ENCODE measurements at places on chromosomes 5 and 9.

DNA sequence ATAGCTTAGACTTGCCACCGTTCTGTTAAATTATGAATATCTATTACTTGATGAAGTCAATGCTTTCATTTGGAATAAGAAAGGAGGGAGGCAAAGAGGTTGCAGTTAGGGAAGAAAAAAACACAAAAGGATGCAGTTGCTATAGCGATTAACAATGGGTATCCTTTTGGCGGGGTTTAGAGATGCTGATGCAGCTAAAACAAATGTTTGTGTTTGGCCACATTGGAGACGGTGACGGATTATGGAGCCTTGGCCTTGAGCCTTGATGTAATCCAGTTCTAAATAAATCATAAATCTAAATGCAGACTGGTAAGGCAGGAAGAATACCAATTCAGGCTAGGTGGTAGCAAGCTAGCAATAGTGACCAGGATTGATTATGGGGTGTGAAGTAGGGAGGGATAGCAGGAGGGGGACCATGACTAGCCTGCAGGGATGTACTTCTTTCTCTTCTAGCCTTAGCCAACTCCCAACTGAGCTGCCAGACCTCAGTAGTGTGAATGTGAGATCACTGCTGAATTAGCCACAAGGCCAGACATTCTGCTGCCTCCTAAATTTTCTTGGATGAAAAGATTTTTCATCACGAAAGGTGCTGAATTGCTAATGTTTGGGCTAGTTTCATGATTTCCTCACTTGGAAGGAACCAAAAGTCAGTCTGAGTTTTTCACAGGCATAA, 160.3 kb downstream of the TLR4 start:
- no peak for DNase-seq

GRCh38 chr5:176152191-176152929, 85.9 kb upstream of the SIMC1 start:
- DNase-seq = no peak

- DNase-seq = no peak
These were observed 18.7 kb downstream of the ROPN1L start for GRCh38 chr5:10460252-10460906.

DNA sequence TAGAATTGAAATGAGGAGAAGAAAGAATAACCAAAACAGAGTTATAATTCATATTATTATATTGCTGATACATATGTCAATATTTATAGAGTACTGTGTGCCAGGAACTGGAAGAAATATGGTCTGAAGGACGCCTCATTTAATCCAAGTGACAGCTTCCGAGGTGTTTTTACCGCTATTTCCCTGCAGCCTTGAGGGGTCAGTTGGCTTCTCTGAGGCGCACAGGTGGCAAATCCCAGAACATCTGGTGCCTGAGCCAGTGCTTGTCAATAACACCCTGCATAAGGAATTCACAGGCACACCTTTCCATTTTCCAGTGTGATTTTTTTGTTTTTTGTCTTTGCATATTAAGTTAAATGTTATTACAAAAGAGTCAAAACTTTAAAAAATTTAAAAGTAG, 43.3 kb upstream of the CTSL start:
- no peak for DNase-seq

DNA sequence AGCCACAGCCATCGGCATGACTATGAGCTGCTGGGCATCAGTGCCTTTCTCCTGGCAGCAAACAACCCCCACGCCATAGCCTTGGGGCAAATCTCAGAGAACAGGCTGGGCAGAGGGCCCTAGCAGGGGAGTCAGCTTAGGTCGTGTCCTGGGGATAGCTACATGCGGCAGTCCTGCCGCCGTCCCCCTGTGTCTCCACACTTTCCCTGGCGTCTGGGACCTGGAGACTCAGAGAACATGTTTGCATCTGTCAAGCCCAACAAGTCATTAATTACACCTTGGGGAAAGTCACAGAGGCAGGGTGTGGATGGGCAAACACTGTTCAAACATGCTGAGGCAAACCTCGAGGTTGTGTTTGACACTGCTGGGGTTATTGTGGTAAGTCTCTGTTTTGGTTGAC, 123.6 kb downstream of the C5orf15 start:
- no peak for DNase-seq

- no peak for DNase-seq
These were observed 14.5 kb upstream of the AUH start for GRCh38 chr9:91376239-91376638.

GRCh38 chr9:105842023-105842644, 147.8 kb downstream of the TMEM38B start:
- DNase-seq = no peak

DNA sequence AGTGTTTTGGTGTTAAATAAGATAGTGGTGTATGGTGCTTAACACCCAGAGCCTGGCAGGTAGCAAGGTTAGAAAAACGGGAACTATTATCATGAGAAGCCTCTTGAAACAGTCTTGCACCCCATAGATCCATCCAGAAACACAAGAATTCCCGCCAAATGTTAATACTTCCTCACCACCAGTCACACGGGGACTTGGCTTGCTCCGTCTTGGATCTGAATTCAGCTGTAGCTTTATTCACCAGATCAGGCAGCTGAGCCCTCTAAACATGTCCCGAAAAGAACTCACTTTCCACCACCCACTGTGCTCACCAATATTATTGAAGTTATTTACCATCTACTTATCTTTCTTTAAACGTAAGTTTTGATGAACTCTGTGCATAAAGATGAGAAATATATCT, 101.6 kb upstream of the PTPN3 start:
- no peak for DNase-seq

DNA sequence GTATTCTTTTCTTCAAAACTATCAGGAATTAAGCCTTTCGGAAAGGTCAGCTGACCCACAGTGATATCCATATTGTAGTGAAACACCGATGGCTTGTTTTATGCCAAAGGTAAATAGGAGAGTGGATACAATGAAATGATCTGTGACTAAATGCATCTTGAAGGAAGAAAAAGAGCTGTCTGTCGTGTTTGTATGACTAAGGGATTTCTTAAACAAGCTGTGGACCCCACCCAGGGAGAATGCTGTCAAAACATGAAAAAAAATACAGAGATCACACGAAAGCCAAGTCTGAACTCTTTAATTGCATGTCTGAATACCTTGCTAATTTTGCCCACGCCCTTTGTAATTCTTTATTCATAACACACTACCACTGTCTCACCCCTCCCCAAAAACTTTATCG, 286.4 kb upstream of the WWC1 start:
- DNase-seq = no peak

- DNase-seq = no peak
These were observed 54.3 kb downstream of the FAM81B start for GRCh38 chr5:95445442-95445841.

DNA sequence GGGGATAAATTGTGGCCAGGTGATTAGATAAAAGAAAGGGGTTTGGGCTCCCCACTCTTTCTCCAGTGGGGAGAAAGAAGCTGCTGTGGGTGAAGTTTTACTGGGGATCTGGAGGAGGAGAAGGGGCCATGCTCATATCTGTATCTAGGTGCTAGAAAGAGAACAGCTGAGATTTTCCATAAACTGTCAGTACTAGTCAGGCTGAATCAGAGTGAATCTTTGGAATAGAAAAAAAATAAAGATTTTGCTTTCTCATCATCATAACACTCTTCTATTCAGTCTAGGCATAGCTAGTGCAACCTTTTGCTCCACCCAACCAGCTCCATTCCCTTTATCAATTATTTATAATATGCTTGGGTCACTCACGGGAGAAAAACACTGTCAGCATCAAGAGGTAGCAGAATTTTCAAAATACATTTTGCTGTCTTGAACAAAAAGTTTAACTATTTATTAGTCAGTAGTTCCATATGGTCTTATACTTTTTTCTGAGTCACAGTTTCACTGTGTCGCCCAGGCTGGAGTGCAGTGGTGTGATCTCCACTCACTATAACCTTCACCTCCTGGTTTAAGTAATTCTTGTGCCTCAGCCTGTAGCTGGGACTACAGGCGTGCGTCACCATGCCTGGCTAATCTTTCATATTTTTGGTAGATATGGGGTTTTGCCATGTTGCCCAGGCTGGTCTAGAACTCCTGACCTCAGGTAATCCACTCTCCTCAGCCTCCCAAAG, 21.3 kb upstream of the ERMP1 start:
- DNase-seq = no peak

DNA sequence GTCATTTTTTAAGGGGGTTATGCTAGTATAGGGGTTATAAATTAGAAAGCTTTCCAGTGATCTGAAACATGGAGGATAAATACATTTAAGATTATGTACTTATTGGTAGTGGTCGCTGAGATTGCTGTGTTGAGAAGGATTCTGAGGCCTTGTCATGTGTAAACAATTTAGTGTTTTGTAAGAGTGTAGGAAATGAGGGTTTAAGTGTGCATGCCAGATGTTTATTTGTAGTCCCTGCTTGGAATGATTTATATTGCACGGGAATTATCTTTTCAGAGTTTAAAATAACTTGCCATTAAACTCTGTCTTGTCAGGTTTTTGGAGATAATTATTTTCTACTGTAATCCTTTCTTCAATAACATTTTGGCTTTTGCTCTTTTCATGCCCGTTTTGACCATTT, 19.4 kb downstream of the ZNF618 start:
- DNase-seq = no peak

- no peak for DNase-seq
These were observed 235.4 kb downstream of the DOCK8 start for GRCh38 chr9:450057-450456.

- DNase-seq = no peak
These were observed 79.8 kb downstream of the RICTOR start for GRCh38 chr5:38994324-38994927.

GRCh38 chr9:113475031-113475430, 11.5 kb downstream of the RGS3 start:
- no peak for DNase-seq

DNA sequence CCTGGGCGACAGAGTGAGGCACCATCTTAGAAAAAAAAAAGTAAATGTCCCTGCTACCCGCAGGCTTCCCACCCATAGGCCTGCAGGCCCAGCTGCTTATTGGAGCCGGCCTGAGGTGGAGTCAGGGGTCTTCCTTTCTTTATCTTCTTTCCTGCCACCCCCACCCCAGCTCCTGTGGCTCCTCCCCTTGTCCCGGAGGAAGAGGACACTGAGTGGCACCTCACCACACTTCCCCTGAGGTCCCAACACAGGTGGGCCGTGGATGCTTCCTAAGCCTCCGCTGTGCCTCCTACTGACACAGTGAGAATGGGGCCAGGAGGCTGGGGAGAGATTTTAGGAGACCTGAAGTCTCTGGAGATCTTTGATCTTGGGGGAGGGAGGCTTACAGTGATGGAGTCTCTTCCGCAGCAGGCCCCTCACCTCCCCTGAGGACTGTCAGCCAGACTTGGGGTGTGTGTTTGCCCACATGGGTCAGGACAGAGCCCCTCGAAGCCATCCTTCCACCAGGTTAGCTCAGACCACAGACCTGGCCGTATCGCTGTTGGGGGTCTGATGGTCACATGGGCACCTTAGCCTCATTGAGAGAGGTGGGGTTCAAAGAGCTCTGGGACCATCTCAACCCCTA, 135.4 kb upstream of the IER5L start:
- DNase-seq = no peak

GRCh38 chr5:157545610-157546310, 29.8 kb downstream of the ADAM19 start:
- DNase-seq = no peak

DNA sequence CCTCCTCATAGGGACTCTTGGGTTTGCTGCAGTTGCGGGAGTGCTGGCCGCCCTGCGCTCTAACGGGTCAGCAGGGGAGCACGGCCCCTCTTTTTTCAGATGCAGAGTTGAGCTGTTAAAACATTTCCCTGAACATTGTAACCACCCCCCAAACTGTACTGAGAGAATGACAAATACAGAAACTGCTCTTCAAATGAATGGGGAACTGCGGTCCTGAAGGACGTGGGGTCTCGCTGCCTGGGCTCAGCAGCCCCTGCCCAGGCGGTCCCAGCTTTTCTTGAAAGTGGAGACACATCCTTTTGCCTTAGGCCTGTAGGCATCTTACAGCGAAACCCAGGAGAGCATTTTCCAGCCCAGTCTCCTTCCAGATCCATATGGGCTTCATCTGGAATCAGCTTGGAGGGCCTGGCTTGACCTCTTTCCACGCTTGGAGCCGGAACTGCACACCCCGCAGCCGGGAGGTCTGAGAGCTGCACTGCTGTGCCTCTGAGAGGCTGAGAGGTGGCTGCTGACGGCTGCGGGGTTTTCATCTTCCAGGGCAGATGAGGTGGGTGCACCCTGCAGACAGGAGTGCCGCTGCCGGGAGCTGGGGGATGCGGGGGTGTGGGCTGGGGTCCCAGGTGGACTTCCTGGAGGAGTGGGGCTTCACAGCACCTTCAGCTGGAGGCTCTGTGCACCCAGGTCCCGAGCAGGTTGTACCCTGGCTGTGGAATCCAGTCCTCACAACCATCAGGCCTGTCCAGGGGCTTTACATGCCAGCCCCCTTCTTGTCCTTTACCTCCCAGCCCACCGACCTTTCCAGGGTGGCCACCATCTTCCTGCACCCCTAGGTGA, 1.2 kb upstream of the AGPAT2 start:
- no peak for DNase-seq

- DNase-seq = no peak
These were observed 701 bp upstream of the ZNF462 start for GRCh38 chr9:106862110-106862820.

DNA sequence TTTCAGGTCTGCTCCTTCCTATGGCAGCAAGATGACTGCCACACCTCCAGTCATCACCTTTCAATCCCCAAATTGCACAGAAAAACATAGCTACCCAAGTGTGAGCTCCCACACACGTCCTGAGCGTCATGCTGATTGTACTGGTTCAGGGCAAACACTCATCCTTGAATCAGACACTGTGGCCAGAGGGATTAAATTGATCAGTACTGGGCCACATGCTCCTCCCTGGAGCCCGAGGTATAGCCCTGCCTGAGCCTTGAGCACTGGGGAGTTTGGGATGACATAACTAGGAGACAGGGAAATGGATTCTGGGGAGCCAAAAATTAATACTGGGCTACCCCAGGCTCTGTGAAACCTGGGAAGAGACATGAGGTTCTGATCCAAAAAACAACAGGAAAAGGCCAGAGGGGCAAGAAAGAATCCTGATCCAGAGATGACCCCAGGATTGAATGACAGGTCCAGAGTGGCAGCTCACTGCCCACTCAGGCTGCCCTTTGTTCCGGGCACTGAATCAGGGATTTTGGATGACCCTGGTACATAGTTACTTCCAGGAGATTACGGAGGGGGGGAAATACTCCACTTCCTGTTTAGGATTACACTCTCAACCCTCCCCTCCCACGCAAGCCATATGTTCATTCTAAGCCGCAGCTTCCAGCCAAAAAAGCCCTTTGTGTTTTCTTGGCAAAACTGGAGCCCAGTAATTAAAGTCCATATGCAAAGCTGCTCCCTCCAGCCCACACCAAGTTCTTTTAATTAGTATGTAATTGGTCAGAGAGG, 141.6 kb upstream of the SPRY4 start:
- DNase-seq = no peak

GRCh38 chr5:138874241-138874640, 894 bp downstream of the LRRTM2 start:
- DNase-seq = no peak

DNA sequence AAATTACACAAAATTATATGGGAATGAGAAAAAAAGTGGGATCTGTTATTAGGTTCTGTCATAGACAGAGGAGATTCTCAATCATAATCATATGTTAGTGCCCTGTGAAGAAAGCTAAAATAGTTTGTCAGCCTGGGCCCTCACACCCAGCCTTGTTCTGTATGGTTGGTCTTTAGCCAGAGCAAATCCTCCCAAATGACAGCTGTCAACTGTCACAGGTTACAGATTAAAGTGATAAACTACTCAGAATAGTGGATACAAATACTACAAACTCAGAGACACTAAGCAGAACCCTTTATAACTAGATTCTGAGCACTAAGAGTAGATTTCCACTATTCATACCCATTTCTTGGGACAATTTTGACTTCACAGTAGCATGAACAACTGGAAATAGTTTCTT, 405.0 kb upstream of the MEF2C start:
- no peak for DNase-seq

GRCh38 chr9:14418301-14418940, 104.5 kb upstream of the NFIB start:
- DNase-seq = no peak
